ENCODE measurements at places on chromosomes 4 and X.

GRCh38 chr4:5622596-5622995 lies 85.8 kb downstream of the EVC2 start:
- no peak for DNase-seq

DNA sequence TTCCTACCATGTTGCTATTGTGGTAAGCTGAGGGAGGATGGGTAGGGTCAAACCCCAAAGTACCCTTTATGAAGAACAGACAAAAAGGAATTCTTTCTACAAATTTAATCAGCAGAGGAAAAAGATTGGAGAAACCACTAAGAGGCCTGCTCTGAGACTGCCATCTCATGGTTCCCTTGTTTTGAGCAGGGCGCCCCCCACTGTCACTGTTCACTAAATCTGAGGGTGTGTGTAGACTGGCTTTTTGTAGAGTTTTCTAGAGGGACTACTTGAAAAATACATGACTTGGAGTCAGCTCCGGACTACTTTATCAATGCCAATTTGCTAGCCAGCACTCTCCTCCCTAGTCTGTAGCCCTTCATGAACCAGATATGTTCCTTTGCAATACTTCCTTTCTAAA lies 324.8 kb downstream of the FRMPD4 start:
- no peak for DNase-seq

- DNase-seq: no peak
Measured at GRCh38 chrX:136784231-136784630, 3.5 kb upstream of the ARHGEF6 start.

DNA sequence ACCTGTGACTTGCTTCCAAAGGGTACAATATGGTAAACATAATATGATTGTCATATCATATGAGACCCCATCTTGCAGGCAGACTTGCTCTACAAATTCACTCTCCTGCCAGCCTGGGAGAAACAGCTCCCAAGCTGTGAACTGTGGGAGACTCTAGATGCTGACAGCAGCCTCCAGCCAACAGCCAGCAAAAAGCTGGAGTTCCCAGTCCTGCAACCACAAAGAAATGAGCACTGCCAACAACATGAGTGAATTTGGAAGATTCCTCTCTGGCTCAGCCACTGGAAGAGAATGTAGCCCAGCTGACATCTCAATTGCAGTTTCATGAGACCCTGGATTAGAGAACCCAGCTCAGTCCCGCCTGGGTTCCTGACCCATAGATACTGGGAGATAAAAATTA lies 145.4 kb downstream of the QDPR start:
- no peak for DNase-seq

DNA sequence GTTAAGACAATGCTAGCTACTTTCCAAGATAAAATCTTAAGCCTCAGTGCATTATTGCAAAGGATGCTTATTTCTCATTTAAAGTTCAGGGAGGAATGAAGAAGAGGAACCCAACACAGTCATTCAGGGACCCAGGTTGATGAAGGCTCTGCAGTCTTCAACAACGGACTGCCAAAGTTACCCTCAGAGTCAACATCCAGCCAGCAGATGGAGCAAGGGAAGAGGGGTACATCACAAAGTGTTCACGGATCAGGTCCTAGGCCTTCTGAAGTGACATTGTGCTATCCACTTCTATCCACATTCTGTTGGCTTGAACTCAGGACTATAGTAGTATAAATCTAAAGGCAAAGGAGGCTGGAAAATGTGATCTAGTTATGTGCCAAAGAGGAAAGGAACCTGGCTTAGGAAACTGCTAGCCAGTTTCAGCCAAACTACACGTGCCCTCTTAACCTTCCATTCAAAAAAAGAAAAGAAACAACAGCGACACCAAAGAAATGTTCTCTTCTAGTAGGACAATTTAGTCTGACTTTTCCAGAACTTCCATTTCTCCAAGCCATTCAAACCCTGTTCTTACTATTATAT lies 28.8 kb downstream of the NKX6-1 start:
- no peak for DNase-seq

GRCh38 chr4:30605616-30606190 lies 114.5 kb upstream of the PCDH7 start:
- DNase-seq: no peak

GRCh38 chr4:139658185-139658584 lies 7.4 kb upstream of the MGST2 start:
- DNase-seq: no peak

DNA sequence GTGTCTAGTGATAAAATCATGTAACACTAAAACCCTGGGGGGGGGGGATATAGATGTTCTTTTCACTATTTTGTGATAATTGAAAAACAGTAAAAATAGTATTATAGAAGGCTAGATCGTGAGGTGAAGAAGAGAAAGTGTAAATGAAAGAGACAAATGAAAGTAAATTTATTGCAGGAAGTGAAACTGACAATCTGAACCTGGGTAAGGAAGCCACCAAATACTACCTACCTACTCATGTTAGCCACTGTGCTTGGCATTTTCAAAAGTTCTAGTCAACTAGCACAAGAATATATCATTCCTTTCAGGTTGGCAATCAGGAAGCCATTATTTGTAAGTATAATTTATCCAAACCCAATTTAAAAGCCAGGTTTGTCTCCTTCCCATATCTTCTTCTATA lies 1366.1 kb downstream of the FAM133A start:
- no peak for DNase-seq

- no peak for DNase-seq
Measured at GRCh38 chrX:15881381-15881897, 26.8 kb upstream of the AP1S2 start.

DNA sequence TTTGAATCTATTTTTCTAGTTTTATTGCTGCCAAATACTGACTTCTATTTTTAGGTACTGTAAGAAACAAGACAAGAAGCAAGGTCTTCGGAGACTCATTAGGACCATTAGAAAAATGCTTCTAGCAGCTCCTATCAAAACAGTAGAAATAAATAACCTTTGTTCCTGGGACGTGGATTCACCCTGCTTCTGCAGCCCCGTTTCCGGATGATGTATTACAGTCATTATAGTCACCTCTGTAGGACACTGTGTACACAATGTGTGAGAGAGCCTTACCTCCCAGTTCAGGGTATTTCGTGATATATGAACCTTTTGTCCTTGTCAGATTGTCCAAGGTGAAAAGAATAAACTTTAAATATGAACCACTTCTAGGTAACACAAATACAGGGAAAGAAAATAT lies 484.0 kb upstream of the TECRL start:
- DNase-seq: no peak

DNA sequence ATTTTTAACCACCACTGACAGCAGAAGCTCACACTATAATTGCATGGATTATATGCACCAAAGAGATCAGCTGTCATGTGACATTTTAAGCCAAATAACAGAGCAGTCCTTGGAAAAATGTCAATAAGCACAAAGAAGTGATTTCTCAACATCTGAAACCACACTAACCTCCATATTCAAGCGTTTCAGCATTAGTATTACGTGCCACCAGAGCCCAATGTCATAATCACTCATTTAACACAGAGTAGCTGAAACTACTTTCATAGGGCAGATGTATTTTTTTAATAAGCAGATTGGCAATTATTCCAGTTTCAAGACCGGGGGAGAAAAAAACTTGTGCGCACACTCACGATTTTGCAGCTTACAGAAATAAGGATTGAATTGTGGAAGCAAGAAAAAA lies 76.6 kb downstream of the SH3KBP1 start:
- DNase-seq: no peak

GRCh38 chrX:115112411-115112810 lies 76.8 kb upstream of the RBMXL3 start:
- DNase-seq: no peak

DNA sequence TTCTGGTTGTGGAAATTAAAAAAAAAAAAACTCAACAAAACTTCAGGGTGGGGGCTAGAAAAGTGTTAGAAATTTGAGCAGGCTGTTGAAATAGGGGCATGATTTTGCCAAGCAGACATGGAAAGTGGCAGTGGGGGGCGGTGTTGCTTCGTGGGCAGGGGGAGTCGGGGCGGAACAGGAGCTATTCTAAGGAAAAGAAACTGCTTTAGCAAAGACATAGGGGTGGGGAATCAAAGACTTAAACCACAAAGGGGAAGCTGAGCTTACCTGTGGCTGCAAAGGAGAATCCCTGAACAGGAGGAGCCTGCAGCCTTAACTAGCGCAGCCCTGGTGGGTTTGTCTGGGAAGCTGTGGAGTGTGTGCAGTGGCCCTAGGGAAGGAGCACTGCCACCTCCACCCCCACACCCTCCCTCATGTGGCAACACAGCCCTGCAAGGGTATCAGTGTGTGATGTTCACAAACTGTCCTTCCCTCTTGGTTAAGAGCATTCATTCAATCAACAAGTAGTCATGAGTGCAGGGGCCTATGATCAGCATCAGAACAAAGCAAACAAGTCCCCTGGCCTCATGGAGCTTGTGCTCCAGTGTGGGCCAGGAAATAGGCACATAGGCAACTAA lies 20.5 kb downstream of the SEL1L3 start:
- no peak for DNase-seq

DNA sequence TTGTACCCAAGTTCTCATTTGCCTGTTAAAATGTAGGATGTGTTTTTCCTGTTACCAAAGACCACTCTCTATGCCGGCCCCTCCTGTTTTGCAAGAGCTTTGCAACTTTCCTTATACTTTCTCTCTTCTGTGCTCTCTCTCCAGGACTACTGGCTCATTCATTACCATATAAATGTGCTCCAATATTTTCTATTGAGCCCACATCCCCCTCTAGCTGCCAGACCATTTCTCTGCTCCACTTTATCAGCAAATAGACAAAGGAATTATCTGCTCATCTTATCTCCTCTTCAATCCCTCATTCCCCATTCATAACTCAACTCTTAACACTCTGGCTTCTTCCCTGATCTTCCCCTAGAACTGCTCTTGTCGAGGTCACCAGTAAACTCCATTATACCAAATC lies 33.6 kb downstream of the RPGR start:
- DNase-seq: no peak

DNA sequence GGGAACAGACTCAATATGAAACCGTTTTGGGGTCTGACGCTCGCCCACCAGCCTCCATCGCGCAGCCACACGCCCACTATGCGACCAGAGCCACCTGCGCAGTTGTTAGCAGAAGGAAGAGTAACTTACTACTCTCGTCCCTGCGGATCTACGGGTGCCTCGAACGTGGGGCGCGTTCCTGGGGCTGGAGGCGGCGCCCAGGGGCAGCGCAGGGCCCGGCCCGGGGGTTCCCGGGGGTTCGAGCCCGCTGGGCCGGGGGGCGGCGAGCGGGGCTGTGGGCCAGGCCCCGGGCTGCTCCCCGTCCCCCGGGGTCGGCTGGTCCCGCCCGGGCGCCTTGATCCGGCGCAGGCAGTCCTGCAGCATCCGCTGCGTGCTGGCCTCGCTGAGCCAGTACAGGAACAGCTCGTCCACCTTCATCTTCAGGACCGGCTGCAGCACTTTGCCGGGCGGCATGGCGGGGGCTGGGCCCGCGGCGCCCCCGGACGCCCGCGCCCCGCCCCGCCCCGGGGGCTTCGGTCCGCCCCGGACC lies 404 bp downstream of the PPP2R3B start:
- no peak for DNase-seq

- no peak for DNase-seq
Measured at GRCh38 chr4:30919458-30919857, 199.3 kb downstream of the PCDH7 start.

GRCh38 chrX:45515262-45516215 lies 314.9 kb upstream of the DIPK2B start:
- peak; percentile 59 for DNase-seq

- DNase-seq: no peak
Measured at GRCh38 chr4:73770917-73771316, 30.5 kb downstream of the CXCL8 start.

DNA sequence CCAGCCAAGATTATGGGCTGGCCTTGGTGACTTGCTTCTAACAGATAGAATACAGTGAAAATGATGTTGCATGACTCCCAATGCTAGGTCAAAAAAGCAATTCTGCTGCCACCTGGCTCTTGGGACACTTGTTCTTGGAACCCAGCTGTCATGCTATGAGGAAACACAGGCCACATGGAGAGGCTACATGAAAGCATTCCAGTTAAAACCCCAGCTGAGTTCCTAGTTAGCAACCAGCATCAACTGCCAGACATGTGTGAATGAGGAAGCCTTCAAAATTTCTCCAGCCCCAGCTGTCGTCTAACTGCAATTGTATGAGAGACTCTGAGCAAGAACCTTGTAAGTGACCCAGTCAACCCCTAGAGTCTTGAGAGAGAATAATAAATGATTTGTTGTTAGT lies 105.2 kb upstream of the FGF16 start:
- DNase-seq: no peak

DNA sequence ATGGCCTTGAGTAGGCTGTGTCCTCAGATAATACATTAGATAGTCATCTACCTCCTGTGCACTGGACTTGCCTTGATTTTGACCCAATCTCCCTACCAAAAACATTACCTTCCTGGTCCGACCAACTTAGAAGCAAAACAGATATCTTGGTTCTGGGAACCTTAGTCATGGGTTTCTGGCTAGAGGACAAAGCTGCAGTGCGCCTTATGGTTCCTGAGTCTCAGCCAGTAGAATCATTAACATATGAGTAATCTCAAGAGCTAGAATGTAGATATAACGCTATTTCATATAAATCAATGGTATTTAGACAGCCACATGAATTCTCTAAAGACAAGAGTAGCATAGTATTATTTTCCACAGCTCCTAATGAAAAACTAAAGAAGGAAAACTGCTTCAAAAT lies 83.1 kb downstream of the GRIA3 start:
- DNase-seq: no peak

GRCh38 chrX:41542536-41542935 lies 95.4 kb downstream of the NYX start:
- DNase-seq: no peak

- DNase-seq: no peak
Measured at GRCh38 chrX:97806238-97806637, 922.5 kb downstream of the RPA4 start.

GRCh38 chr4:7313991-7314390 lies 120.7 kb downstream of the PSAPL1 start:
- no peak for DNase-seq

DNA sequence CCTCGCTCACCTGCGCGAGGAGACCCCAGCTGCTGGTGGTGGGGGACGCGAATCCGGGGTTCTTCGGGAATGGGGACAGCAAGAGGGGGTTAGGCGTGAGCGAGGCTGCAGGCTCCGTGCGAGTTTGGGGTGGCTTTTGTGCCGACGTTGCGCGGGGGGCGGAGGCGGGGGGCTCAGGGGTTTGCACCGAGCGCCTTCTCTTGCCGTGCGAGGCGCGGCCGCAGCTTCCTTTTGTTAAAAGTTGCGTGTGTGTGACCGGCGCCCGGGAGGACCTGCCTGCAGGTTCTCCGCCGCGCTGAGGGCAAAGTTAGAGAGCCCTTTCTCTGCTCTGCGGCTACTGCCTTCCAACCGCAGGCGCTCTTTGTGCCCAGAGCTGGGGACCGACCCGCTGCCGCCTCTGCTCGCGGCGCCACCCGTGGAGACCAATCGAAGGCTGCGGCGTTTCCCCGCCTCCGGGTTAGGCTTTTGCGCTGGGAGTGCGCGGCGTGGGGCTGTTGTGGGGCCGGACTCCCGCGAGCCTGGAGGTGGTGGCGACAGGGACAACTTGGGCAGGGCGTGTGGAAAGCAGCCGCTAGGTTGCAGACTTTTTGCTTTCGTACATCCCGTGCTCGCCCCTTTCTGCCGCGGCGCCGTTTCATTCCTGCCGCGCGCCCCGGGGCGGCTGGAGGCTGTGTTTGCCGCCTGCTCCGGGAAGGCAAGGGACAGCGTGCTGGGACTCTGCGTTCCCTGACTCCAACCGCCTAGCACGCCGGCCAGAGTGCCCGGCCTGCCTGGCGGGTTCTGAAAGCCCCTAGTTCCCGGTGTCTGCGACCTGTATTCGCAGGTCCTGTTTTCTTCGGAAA lies 716 bp downstream of the KIT start:
- DNase-seq: peak; percentile 7

Measured in dorsolateral prefrontal cortex (tissue), 122 donors.